ENCODE measurements at places on chromosomes 5 and 9. TPM values are rescaled to one million over a fixed set of nuclear protein-coding genes. Genes with fewer than 3 reads are reported as not detected.

FBLL1 gene
- 0.51 TPM for total RNA-seq

SLC46A2 gene
- total RNA-seq: not detected

IDNK gene
- total RNA-seq: 3.9 TPM

SPINK1 gene
- total RNA-seq: not detected

LCN2 gene
- not detected for total RNA-seq

TNC gene
- 10.1 TPM for total RNA-seq

ACOT12 gene
- not detected for total RNA-seq

ZNF300 gene
- total RNA-seq: 11.1 TPM

CNTNAP3B gene
- total RNA-seq: 4.1 TPM

IFNA21 gene
- total RNA-seq: not detected

SPOCK1 gene
- total RNA-seq: 8.7 TPM

LCN6 gene
- total RNA-seq: not detected

ZNF622 gene
- 25.8 TPM for total RNA-seq

COQ4 gene
- 46.6 TPM for total RNA-seq

C5orf58 gene
- total RNA-seq: 0.28 TPM

SARDH gene
- total RNA-seq: 5.0 TPM

EGFLAM gene
- 29.6 TPM for total RNA-seq

RBM18 gene
- total RNA-seq: 22.2 TPM

STPG3 gene
- not detected for total RNA-seq

BTNL8 gene
- 0.59 TPM for total RNA-seq

SPINK6 gene
- not detected for total RNA-seq

PCDHGA12 gene
- total RNA-seq: 3.8 TPM

NUTM2F gene
- total RNA-seq: not detected
